ENCODE measurements at places on chromosomes 5 and 9.
A peak's percentile ranks its signal among the peaks of the same experiment; 100 is the strongest.

DNA sequence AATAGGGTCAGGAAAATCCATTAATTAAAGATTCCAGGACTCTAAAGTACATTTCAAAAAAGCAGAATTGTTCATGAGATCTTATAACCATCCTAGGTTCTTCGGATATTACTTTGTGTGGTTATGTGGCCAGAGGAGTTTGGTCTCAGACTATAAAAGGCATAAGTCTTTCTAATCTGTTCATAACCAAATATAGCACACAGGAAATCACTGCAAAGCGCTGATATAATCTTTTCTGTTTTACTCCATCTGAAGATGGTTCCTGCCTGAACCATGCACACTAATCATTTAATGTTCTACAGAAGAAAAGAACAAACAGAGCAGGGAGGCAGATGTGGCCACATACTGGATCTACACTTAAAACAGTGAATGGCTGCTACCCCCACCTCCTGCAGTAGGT is 182.8 kb downstream of the SEMA5A start:
- no peak for DNase-seq

GRCh38 chr9:84846906-84847305 is 177.4 kb downstream of the NTRK2 start:
- no peak for DNase-seq

GRCh38 chr9:114958021-114958843 is 27.8 kb upstream of the TNFSF8 start:
- DNase-seq = no peak

DNA sequence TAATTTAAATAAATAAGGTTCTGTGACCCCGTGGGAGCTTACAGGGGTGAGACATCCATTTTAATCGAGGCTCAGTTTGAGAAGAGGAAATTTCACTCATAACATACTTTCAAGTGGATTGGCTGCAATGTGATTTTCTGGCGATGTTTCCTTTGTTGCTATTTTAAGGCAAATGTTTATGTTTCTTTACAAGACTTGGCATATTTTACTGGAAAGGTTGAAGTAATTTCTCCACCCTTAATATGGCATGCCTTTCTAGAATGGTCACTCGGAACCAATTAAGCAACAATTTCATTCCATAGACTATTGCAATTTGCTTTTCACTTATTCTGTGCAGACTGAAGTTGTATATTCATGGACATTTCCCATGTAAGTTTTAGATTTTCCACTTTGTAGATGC is 438.0 kb upstream of the WWC1 start:
- DNase-seq = no peak

- DNase-seq = no peak
Measured at GRCh38 chr9:90995516-90995915, 193.9 kb downstream of the SYK start.

DNA sequence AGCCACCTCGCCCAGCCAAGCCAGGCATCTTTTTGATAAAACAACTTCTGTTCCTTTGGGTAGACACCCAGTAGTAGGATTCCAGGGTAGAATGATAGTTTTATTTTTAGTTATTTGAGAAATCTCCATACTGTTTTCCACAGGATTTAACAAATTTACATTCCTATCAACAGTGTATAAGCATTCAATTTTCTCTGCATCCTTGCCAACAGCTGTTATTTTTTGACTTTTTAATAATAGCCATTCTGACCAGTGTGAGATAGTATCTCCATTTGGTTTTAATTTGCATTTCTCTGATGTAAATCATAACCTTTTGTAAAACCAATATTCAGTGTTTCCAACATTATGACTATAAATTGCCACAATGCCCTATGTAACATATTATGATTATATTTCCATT is 28.2 kb upstream of the CCNB1 start:
- DNase-seq = peak; percentile 3

- DNase-seq = no peak
Measured at GRCh38 chr5:1375871-1376810, 31.2 kb upstream of the CLPTM1L start.

DNA sequence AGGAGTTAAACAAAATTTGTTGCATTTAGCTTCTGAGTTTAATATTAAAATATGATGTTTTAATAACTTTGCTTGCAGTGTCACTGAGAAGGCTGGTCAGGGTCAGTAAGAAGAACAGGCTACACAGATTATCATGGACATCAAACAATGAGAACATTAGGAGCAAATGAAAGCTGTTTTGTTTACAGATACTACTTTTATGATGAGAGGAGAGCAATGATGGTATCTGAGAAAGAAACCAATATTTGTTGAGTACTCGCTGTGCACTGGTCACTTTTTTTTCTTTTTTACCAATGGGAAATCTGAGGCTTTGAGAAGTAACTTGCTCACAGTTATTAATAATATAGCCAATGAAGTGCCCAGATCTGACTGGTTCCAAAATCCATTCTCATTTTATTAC is 109.6 kb downstream of the INVS start:
- no peak for DNase-seq

- no peak for DNase-seq
Measured at GRCh38 chr5:127256886-127257597, 33.6 kb upstream of the MEGF10 start.

DNA sequence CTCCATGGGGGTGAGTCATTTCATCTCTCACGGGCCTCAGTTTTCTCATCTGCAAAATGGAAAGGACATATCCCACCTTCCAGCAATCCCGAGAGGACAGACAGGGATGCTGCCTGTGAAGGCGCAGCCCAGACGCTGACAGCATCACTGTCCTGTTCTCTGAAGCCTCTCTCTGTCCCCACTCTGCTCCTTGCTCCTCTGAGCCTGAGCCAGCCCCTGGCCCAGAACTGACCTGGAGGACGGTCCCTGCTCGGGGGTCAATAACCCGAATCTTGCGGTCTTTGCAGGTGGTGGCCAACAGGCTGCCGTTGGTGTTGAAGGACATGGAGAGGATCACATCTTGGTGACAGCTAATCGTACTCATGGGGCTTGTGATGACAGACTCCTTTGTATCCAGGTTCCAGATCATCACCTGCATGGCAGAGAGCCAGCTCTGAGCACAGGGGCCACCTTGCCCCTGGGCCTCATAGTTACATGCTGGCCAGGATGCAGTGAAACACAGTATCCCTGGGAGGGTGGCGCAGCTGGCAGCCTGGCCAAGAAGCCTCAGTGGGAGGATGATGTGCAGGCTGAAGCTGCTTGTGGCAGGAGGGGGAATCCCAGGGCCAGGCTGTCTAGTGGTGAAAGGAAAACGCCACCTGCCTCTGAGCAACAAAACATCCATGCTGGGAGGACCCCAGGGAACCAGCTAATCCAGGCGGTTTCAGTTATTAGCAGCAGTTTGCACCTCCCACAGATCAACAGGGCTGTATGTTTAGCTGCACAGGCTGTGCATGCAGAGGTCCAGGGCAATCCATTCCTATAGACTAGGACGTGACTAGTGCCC is 14.0 kb upstream of the TRIM14 start:
- DNase-seq = peak; percentile 75

GRCh38 chr5:76099286-76099702 is 16.1 kb downstream of the SV2C start:
- peak; percentile 2 for DNase-seq

DNA sequence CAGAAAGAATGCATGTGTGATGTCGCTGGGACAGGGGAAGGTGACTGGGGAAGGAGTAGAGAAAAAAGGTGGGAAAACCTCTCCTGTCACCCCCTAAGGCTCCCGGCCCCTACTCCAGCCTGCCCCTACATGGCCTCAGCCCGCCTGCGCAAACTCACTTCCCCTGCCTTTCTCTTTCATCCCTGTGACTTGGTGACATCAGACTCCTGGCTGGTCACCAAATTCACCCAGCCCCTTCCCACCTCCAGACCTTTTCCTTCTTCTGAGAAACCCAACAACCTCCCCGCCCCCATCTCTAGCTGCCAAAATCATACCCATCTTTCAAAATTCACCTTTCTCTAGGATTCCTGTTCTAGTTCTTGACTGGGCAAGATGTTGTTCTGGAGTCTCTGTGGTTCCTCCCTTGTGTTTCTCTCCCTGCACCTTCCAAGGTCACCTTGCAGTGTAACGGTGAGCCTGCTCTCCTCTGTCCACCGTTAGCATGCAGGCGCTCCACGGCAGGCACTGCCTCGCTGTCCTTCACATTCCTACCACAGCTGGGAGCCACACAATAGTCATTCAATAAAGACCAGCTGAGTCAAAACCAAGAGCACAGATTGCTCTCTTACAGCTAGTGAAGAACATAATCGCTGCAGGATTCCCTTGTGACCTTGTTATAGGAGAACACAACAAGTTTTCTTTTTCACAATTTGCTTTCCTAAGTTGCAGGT is 134.5 kb downstream of the FANCC start:
- DNase-seq = peak; percentile 45

DNA sequence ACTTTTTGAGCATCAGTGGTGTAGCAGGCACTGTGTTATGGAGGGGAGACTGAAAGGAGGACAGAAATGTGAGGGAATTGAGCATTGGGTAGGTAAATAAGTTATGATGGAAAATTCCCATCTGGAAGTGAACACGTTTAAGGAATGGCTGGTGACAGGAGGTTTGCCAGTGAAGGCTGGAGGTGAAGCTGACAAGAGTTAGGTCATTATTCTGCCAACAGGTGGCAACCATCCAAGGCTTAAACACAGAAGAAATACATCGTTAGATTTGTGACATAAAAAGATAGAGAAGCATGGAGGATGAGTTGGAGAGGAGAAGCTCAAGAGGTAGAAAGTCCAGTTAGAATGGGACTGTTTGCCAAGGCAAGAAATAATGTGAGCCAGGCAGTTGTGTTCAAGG is 455.3 kb upstream of the SGCD start:
- DNase-seq = no peak

DNA sequence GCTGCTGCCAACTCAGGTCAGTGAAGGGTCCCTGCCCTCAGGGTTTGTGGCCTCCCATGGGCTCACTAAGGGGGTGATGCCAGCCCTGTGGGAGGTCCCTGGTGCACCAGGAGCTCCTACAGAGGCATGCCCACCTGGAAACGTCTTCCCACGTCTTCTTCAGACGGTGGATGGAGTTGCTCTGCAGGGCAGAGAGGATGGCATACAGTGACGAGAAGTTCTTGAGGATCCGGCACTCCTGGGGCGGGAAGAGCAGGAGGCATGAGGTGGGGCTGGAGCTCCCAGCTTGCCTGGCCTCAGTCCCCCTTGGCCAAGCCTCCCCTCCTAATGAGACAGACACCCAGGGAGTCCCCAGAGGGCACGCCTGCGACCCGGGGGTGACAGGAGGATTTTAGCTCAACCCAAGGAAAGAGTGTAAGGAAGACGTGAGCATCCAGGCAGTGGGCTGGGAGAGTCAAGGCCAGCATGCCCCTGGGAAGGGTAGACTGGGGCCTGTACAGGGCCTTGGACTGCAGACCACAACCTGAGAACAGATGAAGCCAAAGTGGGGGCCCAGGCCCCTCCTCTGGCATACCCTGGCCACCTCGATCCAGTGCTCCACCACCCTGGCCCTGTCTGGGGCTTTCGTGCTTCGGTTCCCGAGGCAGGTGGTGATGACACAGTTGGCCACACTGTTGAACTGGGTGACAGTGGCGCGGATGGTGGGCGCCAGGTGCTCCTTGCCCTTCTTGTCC is 14.4 kb downstream of the RALGDS start:
- DNase-seq = no peak

GRCh38 chr9:129547869-129548570 is 72.9 kb downstream of the C9orf50 start:
- no peak for DNase-seq

GRCh38 chr9:88984543-88984883 is 6.8 kb upstream of the S1PR3 start:
- DNase-seq = no peak

DNA sequence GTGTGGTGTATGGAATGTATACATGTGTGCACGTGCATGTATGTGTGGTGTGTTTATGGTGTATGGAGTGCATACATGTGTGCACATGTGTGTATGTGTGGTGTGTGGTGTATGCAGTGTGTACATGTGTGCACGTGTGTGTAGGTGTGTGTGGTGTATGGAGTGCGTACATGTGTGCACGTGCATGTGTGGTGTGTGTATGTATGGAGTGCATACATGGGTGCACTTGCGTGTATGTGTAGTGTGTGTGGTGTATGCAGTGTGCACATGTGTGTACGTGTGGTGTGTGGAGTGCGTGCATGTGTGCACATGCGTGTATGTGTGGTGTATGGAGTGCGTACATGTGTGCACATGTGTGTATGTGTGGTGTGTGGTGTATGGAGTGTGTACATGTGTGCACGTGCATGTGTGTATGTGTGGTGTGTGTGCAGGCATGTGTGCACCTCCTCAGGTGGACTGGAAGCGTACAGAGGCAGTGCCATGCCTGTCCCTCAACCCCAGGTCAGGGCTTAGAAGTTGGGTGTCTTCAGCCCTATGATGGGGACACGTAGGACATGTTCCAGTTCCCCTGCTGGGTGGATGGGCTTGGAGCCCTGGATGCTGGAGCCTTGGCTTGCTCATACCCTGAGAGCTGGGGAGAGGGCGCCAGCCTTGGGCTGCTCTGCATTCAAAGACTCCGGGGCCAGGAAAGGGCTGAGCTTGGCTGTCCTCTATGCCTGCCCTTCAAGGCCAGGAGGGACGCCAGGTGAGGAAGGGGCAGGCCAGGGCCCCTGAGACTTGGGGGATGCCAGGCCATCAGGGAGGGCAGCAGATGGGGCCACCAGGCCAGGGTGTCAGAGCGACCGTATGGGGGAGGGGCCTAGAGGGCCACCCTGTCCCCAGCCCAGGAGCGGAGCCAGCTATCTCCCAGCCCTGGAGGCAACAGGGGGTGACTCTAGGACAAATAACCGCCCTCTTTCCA is 12.2 kb downstream of the MYMK start:
- DNase-seq = no peak

GRCh38 chr5:133606835-133607234 is 5.5 kb downstream of the FSTL4 start:
- no peak for DNase-seq

DNA sequence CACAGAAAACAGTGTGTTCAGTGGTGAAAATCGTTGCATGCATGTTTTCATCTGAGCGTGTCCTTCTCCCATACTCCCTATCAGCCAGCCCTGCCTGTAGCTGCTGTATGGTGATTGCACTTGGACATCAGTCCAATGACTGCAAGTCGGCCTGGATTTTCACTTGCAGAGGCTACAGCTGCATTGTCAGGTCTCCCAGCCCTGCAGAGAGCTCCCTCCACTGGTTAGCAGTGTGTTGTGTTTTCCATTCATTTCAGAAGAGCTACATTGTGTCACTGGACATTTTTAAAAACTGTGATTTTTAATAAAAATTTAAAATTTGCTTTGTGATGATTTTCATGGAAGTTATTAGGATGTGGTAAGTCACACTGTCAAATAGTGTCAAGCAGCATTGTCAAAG is 96.6 kb downstream of the SYK start:
- peak; percentile 31 for DNase-seq

DNA sequence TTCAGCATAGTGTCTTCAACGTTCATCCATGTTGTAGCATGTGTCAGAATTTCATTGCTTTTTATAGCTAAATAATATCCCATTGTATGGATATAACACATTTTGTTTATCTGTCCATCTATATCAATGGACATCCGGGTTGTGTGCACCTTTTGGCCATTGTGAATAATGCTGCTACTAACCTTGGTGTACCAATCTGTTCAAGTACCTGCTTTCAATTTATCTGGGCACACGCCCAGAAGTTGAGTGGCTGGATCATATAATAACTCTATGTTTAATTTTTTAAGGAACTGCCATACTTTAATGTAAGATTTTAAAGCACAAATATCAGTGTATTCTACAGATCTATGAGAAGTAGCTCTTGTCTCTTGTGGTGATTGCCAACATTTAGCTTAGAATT is 43.5 kb downstream of the SCAI start:
- no peak for DNase-seq

GRCh38 chr9:27675354-27675753 is 102.1 kb upstream of the C9orf72 start:
- DNase-seq = no peak

Measured in eye (tissue), 1 donor.